MCF 10A (cell line): ENCODE measurements at places on chromosomes 12 and 14. TPM values are rescaled to one million over a fixed set of nuclear protein-coding genes. Genes with fewer than 3 reads are reported as not detected.

Gene P2RX7
- 0.68 and 1.3 TPM in 2 replicates for total RNA-seq

Gene KRT85
- 0.23 TPM in 1 of 2 replicates, not detected in the other for total RNA-seq

Gene CMKLR1
- 0.12 and 0.25 TPM in 2 replicates for total RNA-seq

Gene TMCC3
- 1.9 and 7.0 TPM in 2 replicates for total RNA-seq

Gene NPAS3
- total RNA-seq, result 0.35 and 0.79 TPM in 2 replicates
